ENCODE measurements at places on chromosomes 7 and 10.

- no peak for DNase-seq
Measured at GRCh38 chr10:5343979-5344378, 20.8 kb upstream of the UCN3 start.

DNA sequence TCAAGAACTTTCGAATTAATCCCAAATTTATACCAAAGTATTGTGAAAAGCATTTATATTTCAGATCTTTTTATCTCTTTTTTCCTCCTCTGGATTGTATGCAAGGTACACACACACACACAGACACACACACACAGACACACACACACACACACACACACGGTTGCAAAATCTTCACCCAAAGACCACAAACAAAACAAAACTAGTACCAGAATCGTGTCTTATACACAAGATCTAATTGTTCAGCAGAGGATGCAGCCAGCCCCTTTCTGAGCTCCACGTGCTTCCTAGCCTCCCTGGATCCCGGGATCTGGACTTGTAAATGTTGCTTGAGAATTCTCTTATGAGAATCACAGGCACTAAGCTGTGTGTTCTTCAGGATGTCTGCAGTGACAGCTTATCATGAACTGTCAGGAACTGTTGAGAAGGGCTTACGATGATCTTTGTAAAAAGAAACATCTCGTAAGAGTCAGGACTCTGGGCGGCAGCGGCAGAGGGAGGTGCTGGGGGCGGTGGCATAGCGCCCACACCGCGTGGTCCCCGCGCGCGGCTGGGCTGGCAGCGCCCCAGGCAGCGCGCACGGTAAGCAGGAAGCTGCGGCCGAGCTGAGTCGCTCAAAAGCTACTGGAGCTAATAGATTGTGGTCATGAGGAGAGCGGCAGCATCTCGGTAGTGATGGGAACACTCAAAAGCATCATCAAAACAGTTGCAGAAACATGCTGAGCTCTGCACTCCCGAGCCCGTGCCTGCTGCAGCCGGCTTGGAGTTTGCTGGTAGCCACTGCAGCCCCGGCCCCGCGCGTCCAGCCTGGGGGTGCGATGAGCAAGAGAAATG, 277.6 kb downstream of the GATA3 start:
- no peak for DNase-seq

DNA sequence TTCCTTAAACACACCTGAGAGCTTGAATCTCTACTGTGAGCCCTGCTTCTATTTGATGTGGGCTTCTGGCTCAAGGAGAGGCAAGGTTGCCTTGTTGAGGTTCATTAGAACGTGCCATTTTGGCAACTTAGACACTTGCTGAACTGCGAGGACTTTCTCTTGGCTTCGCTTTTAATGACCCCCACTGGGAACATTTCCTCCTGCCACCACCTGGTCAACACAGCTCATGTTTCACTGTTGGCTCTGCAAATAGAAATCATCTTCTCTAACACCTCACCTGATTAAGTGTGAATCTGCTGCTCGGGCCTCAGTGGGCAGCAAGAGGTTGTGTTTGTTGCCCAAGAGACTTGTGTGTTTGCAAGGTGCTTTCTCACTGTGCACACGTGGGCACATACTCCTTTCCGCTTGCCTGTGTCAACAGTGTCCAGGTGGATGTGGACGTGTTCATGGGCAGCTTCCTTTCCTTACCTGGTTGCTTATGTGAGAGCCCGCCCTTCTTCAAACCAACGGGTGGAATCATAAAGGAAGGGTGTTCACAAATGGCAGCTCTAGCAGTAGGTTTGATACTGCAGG, 147.0 kb downstream of the NRP1 start:
- no peak for DNase-seq

DNA sequence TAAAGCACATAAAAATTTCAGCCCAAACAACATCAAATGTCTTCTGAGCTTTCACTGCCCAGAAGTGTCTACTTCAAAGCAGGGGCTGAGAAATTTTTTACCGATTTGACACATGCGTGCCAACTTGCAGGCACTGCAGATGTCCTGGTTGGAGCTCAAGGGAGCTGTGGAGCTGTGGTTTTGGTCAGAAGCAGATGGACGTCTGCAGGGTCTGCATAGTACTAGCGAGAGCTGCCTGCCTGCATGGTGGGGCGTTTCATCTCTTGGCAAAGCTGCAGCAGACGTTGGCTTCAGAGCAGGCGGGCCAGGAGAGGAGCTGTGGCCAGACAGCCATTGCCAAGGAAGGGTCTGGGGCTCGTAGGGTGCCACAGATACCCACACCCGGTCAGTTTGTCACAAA, 296.7 kb downstream of the GLRX3 start:
- no peak for DNase-seq

DNA sequence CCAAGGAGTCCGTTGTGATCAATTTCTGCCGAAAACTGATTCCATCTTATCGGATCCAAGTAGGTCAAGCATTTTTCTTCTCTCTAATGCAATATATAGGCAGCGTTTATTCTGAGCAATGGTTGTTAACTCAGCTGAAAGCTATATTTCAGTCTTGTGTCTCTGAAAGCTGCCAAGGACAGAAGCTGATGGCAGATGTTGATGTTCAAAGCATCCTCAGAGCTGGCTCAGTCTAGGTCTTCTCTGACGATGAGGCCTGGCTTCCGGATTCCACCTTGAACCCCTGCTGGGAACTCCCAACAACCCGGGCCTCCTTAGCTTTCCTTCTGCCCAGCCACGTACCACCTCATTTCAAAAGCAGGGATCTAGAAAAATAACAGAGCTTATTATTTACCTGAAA, 863.6 kb downstream of the NRG3 start:
- no peak for DNase-seq

- no peak for DNase-seq
Measured at GRCh38 chr10:93629647-93630305, 17.4 kb downstream of the PDE6C start.

DNA sequence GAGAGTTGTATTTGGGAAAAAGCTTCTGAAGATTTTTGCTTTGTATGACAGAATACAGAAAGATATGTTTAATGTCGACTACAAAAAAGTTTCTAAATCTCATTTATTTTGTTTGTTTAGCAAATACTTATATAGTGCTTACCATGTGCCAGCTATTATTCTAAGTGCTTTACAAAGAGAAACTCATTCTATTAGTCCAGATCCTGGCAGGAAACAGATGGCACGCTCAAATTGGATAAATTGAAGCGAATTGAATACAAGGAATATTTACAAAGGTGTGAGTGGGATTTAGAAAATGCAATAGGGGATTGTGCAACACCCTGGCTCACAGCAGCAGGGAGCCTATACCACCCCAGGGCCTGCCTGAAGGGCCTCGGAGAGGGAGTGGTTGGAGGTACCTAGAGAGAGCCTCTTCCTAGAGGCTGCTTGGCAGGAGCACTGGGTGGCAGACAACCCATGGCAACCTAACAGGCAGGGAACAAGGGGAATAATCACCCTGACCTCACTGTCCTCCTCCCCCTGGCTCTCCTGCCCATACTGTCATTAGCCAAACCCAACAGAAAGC, 27.6 kb upstream of the FAM204A start:
- DNase-seq: no peak

GRCh38 chr10:66929375-66929774, 3.5 kb downstream of the LRRTM3 start:
- no peak for DNase-seq

Data from esophagus squamous epithelium (tissue), 5 donors.